GM10248 (cell line): ENCODE measurements at places on chromosomes 5 and 9.

DNA sequence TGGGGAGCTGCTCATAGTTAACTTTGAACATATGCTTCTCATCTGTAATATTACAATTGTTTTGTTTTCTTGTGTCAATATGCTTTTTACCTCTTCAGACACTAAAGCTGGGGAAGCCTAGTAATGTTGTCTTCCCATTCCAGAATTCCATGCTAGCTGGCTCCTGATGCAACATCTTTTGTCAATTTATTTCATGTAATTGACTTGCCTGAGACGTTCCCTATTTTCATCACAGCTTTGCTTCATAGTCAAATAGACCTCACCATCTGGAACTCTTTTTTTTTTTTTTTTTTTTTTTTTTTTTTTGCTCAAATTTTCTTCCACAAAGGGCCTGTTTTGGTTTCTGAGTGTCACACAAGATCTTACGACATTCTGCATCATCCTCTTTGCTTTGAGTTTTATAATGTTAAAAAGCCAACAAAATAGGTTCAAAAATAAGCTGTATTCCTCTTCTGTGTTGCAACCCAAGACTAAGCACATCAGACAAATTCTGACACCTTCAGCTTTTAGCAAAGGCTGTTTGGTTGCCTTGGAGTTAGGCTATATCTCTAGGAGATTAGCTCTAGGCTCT is 235.2 kb downstream of the NR3C1 start:
- no peak for DNase-seq

DNA sequence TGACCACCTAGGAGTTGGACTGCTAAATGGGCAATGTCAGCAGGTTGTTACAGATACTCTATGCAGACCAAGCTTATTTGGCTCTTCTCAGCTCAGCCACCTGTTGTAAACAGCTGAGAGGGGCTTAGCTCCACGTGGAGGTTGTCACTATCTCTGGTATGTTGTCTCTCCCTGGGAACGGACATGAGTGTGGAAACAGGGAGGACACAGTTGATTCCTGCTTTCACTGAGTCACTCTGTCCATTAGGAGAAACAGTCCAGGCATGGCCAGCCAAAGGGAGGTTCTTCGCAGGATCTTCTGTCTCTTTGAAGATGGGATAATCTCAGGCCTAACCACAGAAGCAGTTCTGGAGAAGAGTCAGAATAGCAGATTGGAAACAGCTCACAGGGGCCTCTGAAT is 121.2 kb downstream of the PALM2AKAP2 start:
- no peak for DNase-seq

DNA sequence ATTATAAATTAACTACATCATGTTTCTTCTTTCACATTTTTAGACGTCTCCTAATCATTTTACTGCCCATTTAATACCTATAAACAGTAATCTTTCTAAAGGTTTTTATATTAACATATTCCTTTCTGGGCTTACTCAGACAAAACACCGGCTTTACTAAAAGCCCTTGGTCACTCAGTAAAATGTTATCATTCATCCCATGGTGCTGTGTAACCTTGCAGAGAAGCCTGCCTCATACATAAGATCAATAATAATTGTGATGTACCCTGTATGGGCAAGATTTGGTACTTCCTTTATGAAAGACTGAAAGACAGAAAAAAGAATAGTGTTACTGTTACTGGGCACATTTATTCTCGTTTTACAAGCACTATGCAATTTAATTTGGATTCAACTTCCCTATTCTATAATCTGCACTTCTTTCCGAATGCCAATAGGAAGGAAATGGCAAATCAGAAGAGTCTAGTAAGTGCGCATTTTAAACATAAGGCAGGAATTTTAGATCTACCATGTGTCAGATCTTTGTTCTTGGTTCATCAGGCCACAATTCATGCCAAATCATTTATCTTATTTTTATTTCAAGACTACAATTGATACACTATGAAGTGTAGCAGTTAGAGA is 522.2 kb downstream of the CSNK1G3 start:
- DNase-seq, result no peak

GRCh38 chr9:84397822-84398221 is 57.3 kb upstream of the SLC28A3 start:
- no peak for DNase-seq

GRCh38 chr9:84705128-84705527 is 35.6 kb downstream of the NTRK2 start:
- DNase-seq, result no peak

- no peak for DNase-seq
Measured at GRCh38 chr5:37776826-37777225, 63.0 kb downstream of the GDNF start.

GRCh38 chr5:154390746-154391359 is 54.9 kb upstream of the SAP30L start:
- no peak for DNase-seq
